Trophoblast cell (in vitro differentiated cells and primary cell): ENCODE measurements at places on chromosomes 13 and 19.

DNA sequence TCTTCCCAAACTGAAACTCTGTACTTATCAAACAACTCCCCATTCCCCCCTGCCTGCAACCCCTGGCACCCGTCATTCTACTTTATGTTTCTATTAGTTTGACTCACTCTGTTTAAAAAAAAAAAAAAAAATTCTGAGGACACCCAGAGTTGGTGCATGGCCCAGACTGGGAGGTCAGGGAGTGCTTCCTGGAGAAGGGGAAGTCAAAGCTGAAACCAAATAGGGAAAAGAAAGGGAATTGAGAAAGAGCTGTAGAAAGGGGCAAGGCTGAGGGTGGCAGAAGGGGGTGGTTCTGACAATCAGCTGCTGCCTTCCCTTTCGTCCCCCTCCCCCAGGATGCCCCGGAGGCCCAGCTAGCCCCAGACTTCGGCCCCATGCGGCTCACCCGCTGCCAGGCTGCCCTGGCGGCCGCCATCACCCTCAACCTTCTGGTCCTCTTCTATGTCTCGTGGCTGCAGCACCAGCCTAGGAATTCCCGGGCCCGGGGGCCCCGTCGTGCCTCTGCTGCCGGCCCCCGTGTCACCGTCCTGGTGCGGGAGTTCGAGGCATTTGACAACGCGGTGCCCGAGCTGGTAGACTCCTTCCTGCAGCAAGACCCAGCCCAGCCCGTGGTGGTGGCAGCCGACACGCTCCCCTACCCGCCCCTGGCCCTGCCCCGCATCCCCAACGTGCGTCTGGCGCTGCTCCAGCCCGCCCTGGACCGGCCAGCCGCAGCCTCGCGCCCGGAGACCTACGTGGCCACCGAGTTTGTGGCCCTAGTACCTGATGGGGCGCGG is 9.0 kb upstream of the STRN4 start:
- DNase-seq, result no peak

DNA sequence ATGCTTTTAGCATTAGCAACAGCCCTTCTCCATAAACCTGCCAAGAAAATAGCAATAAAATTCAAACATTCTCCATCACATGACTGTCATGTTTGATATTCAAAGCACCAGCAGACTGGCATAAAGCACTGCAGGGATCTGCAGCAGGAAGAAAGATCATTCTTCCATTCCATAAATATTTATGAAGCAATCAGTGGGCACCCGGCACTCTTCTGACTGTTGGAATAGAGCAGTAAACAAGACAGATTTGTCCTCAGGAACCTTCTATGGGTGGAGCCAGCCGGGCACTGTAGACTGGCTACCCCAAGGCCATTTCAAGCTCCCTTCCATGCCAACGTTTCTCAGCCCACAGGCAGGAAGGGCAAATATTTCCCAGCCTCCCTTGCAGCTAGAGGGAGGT is 25.5 kb downstream of the PLA2G4C start:
- DNase-seq, result no peak

- DNase-seq, result peak; percentile 84
Observed at GRCh38 chr19:44512326-44513298, 12.3 kb upstream of the ZNF180 start.

DNA sequence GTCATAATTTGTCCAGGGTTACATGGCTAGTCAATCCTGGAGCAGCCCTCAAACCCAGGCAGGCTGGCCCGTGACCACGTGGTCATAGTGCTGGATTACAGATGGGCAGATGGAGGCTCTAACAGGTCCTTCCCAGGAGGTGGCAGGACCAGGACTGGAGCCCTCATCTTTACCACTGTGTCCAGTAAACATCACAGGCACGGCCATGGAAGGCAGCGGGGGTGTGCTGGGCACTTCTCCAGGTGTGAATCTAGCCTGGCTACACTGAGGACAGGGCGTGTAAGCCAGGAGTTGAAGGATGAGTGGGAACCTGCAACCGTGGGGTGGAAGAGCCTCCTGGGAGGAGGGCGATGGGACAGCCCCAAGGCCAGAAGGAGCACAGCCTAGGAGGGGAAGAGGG is 6.1 kb downstream of the CIC start:
- no peak for DNase-seq

GRCh38 chr13:34223984-34224383 is 406.0 kb downstream of the RFC3 start:
- no peak for DNase-seq
